ENCODE measurements at places on chromosomes 3 and 15. TPM values are rescaled to one million over a fixed set of nuclear protein-coding genes. Genes with fewer than 3 reads are reported as not detected.

DNA sequence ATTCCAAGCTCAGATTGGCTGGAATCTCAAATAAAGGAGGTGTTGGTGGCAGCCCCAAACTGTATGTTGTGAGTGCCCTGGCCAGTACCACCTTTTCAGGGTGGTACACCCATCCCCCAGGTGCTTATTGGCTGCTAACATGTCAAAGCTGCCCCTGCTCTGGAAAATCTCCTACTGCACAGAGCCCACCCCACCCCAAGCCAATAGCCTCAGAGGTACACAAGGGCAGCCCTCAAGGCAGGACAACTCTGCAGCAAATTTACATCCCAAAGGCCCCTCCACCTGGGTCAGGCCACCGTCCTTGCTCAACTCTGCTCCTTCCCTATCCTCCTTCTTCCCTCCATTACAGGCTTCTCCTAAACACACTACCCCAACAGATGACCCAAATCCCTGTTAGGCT is 37.1 kb upstream of the LYZL4 start:
- DNase-seq, result no peak

- DNase-seq, result no peak
Measured at GRCh38 chr3:129366312-129366831, 62.1 kb downstream of the EFCAB12 start.

- no peak for DNase-seq
Measured at GRCh38 chr15:71103102-71103676, 12.1 kb upstream of the THSD4 start.

The BCL2A1 gene
- 11.6 TPM for total RNA-seq

DNA sequence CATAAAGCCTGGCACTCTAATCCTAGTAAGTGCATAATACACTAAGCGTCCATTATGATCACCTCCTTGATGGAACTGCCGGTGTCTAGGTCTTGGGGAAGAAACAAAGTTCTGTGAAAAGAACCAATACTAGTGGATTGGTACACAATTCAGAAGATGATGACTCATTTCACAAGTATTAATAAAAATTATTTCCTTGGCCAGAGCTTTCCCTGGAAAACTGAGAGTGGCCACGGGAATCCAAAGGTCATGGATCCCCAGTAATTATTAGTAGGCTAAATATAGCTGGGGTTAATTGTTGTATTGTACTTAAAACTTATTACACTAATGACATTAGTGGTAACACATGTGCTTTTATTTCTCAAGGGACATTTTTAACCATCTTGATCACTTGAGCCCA is 808.0 kb upstream of the NR2F2 start:
- no peak for DNase-seq

All from sciatic nerve (tissue), 2 donors.